ENCODE measurements at places on chromosomes 11 and 22.

DNA sequence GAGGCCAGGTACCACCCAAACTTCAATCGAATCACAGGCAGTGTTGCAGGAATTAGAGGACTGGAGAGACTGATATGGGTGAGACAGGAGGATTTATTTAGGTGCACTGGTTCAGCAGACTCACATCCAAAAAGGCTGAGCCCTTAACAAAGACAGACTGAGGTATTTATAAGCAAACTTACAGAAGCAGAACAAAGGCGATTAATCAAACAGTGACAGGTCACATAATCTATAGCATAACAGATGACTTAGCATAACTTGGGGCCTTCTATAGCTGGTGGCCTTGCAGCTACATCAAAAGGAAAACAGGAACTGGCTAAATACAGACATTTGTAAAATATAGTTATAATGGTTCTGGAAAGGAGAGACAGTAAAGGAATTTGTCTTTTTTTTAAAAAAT, 2.1 kb downstream of the APOBEC3B start:
- DNase-seq, result no peak

DNA sequence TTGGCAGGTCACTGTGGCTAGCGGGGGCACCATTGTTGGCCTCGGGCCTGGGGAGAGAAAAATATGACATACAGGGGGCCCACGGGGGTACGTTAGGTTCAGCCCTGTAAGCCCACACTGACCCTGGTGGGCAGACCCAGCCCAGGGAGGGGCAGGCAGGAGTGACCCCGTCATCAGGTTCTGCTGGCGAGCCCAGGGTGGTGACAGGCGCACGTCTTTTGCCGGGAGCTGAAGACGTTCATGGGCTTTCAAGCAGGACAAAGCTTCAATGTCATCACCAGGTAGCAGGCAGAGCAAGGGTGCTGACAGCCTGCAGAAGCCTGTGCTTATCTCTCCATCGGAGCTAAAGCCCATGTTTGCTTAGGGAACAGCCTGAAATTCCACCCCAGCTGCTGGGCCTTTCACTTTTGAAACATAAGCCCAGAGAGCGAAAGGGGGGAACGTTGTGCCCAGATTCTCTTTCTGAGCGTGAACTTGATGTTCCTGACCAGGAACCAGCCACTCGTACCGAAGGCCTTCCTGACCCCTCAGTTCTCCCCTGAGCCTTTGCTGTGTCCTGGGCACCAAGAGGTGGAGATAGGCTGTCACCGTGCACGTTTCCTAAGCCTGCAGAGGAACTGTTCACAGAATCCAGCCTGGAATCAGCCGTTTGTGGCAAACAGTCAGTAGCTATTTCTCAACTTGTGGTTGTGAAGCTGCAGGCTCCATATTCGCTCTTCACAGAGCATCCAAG, 74.0 kb upstream of the ATXN10 start:
- DNase-seq, result no peak

DNA sequence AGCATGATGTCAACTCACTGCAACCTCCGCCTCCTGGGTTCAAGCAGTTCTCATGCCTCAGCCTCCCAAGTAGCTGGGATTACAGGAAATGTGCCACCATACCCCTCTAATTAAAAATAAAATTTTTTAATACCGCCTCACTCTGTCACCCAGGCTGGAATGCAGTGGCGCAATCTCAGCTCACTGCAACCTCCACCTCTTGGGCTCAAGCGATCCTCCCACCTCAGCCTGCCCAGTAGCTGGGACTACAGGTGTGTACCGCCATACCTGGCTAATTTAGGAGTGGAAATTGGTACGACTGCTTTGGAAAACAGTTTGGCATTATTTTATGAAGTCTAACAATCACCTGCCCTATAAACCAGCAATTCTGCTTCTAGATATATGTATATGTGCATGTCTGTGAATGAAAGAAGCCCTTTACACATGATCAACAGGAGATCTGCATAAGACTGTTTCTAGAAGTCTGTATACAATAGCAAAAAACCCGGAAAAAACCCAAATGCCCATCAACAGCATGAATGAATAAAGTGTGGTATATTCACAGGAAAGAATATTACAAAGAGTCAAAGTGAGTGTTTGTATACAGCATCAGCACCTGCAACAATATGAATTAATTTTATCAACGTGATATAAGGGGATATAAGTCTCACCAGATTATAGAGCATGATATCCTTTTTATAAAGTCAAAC, 16.0 kb downstream of the SLC35F2 start:
- DNase-seq, result no peak

GRCh38 chr11:134360050-134360835, 28.5 kb downstream of the GLB1L2 start:
- peak; percentile 91 for DNase-seq

DNA sequence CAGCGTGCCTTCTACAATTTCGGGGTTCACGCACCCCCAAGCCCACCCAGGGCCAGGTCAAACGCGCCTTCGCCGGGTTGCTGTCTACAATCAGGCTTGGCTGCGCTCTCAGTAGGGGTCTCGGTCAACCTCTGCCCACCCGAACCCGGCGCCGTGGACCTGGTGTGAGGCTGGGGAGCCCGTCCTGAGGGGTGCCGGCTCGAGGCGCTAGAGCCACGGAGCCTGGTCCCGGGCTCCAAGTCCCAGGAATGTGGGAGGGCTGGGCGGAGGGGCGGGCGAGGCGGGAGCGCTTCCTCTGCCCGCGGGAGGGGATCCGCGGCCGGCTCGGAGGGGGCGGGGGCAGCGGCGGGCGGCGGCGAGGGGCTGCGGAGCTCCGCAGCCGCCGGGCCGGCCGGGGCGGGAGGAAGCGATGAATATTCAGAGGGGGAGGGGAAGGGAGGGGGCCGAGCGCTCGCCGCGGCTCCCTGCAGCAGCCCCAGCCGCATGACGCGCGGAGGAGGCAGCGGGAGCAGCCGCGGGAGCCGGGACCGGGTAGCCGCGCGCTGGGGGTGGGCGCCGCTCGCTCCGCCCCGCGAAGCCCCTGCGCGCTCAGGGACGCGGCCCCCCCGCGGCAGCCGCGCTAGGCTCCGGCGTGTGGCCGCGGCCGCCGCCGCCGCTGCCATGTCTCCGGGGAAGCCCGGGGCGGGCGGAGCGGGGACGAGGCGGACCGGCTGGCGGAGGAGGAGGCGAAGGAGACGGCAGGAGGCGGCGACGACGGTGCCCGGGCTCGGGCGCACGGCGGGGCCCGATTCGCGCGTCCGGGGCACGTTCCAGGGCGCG, at the start of gene PTPRJ:
TSS of gene PTPRJ (plus strand) at position 472 of the 819 bp plus-strand sequence. CDS start 354 bp downstream, outside the sequence.
- DNase-seq, result peak; percentile 72

All from type B pancreatic cell (in vitro differentiated cells).